GM23338 (cell line): ENCODE measurements at places on chromosomes 16 and 17.

DNA sequence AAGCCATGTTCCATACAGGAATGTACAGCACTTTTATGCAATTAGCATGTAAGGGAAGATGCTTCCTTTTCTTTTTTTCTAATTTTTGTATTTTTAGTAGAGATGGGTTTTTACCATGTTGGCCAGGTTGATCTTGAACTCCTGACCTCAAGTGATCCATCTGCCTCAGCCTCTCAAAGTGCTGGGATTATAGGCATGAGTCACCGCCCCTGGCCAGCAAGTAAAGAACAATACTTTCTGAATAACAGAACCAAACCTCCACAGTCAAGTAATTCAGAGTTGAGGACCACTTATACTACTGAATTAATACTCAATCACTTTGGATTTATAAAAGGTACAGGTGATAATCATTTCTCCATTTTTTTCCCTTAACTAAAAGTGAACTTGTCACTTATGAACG is 13.0 kb downstream of the C16orf87 start:
- peak; percentile 18 for DNase-seq

GRCh38 chr17:7260651-7261378 is 1.5 kb downstream of the CLDN7 start:
- peak; percentile 94 for DNase-seq

DNA sequence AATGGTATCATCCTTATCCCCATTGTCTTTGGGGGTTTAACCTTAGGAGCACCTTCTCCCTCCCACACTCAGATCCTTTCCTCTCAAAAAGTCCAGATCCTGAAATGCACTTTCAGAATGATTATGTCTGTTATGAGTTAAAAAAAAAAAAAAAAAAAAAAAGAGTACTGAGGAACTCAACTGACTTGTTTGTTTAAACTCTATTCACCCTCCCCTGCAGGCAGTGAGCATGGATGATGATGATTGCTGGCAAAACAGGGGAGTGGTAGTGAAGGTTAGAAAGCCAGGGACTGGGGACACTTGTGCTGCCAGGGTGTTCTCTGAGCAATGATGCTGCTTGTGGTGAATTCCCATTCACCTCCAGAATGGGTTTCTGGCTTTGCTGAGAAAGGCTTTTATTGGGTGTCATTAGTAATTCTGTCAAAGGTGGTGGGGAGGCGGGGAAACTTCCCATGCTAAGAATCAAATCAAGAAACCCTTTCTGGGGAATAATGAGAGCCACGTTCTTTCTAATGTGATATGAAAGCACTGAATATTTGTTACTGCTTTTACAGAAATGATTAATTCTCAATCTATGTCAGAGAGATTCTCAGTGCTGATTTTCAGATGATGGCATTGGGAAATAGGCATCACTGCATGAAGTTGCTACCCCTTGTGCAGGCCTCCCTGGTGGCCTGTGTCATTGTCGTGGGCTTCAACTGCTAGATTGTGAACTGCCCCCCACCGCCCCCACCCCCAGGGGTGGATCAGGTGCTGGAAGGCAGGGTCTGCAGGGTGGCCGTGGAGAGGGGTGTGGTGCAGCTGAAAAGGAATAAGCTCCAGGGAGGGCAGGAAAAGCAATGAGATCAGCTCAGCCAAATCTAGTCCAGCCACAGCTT is 14.1 kb downstream of the CCL4 start:
- DNase-seq: no peak

DNA sequence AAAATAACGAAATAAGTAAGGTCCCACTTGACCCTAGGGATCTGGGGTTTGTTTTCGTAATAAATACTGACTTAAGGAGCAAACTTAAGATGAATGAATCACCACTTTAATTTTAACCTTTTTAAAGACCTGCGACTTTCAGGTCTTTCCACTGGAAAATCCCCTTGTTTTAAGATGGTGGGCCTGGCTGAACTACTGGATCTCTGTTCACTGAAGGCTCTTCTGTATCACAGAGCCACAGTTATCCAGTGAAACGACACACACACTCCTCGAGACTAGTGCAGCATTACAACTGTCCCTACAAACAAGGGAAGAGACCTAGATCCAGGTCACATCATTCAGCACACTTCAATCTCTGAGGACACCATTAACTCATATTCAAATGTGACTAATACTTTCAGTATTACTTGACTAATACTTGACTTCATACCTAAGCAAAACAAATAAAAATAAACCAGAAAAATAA is 299.0 kb downstream of the CEP112 start:
- no peak for DNase-seq

- peak; percentile 84 for DNase-seq
Measured at GRCh38 chr17:81514739-81515529, 2.3 kb upstream of the ACTG1 start.

DNA sequence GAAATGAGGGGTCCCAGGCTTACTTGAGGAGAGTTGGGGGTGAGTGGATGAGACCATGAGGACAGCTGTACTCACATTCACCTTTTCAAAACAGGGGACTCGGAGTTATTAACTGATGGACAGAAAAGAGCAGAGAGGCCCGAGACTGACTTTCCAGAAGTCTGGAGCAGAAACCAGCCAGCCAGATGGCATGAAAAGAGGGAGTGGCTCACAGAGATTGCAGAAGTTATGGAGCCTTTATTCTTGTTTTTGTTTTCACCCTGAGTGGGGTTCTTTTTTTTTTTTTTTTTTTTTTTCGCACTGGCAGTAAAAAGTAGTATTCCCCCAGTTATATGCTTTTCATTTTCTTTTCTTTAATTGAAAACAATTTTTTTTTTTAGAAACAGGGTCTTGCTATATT is 18.9 kb downstream of the TVP23A start:
- DNase-seq: no peak
